Esophagus mucosa (tissue), 1 donor: ENCODE measurements at places on chromosomes 16 and 17. TPM values are rescaled to one million over a fixed set of nuclear protein-coding genes. Genes with fewer than 3 reads are reported as not detected.

GRCh38 chr17:1765576-1765975, 3.7 kb downstream of the SERPINF1 start:
- ATAC-seq = no peak

GRCh38 chr16:55574811-55575210, 8.3 kb downstream of the CAPNS2 start:
- ATAC-seq = no peak

Gene RAB11FIP4
- 10.3 TPM for total RNA-seq

Gene NAA38
- total RNA-seq = 93.3 TPM

GRCh38 chr16:27995378-27995777, 68.1 kb downstream of the GSG1L start:
- no peak for ATAC-seq
